ENCODE measurements at places on chromosomes 6 and 20.

DNA sequence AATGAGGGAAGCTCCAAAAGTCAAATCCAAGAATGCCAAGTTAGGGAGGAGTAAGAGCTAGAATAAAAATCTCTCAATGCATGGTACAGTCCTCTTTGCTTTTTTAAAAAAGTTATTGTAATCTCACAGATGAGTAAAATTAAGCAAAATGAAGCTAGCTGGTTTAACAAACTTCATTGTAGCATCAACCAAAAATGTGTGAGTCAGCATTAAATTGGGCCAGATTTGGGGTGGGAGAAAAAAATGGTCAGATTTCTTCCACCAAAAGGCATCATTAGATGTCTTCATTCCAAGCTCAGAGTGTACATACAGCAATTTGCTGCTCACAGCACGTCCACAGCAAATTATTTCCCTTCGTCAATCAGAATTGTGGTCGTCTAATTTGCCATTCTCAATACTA, 441.5 kb upstream of the FLRT3 start:
- DNase-seq: no peak
- no peaks in the 10 kb centered on the region for H3K4me1 ChIP-seq
- no peaks in the 10 kb centered on the region for H3K36me3 ChIP-seq
- no peak overlapping the region for H3K27ac ChIP-seq
- no peaks in the 10 kb centered on the region for H3K27me3 ChIP-seq
- no peak overlapping the region for H3K4me3 ChIP-seq

- H3K27me3 ChIP-seq: no peaks in the 10 kb centered on the region
- H3K4me1 ChIP-seq: no peaks in the 10 kb centered on the region
- no peak for DNase-seq
- no peaks in the 10 kb centered on the region for H3K36me3 ChIP-seq
Measured at GRCh38 chr6:55776113-55776512, 99.3 kb downstream of the BMP5 start.

DNA sequence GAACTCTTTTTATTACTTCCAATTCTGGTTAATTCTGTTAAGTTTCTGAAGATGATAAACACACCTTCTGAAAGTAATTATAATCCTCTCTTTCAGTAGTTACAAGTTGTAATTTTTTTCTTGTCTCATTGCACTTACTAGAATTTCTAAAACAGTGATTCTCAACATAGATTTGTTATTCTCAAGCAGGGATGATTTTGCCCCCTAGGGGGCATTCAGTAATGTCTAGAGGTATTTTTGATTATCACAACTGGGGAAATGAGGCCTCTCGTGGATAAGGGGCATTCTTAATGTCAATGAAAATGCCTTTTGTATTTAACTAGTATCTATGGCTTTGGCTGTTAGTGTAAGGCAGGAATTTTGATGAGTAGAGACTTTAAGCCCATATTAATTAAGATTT, 39.4 kb upstream of the MAFB start:
- no peaks in the 10 kb centered on the region for H3K27me3 ChIP-seq
- no peak overlapping the region for H3K27ac ChIP-seq
- H3K4me3 ChIP-seq: no peak overlapping the region
- H3K36me3 ChIP-seq: no peaks in the 10 kb centered on the region
- no peak for DNase-seq

DNA sequence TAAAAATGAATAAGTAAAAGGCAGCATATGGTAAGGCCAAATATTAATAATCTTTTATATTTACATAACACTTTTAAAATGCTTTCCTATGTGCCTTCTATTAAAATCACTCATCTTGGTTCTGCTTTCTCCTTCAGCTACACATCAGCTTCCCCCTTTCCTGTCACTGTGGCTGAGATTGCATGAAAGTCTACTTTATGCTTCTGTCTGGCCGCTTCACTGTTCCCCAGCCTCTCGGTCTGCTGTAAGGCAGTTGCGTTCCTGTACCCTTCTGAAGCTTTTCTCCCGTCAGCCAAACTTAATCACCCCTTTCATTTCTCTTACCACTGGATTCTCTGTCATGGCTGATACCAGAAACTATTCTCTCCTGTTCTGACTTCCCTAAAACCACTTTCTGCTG, 34.6 kb downstream of the SOX4 start:
- H3K27ac ChIP-seq: no peak overlapping the region
- DNase-seq: no peak
- no peaks in the 10 kb centered on the region for H3K4me1 ChIP-seq
- no peak overlapping the region for H3K4me3 ChIP-seq
- no peaks in the 10 kb centered on the region for H3K36me3 ChIP-seq
